Stimulated activated CD8-positive, alpha-beta memory T cell treated with anti-CD3 and anti-CD28 coated beads, Interleukin-15, amount 100 ng/mL, for 4 hours (primary cell): ENCODE measurements at places on chromosomes 16 and 17.

DNA sequence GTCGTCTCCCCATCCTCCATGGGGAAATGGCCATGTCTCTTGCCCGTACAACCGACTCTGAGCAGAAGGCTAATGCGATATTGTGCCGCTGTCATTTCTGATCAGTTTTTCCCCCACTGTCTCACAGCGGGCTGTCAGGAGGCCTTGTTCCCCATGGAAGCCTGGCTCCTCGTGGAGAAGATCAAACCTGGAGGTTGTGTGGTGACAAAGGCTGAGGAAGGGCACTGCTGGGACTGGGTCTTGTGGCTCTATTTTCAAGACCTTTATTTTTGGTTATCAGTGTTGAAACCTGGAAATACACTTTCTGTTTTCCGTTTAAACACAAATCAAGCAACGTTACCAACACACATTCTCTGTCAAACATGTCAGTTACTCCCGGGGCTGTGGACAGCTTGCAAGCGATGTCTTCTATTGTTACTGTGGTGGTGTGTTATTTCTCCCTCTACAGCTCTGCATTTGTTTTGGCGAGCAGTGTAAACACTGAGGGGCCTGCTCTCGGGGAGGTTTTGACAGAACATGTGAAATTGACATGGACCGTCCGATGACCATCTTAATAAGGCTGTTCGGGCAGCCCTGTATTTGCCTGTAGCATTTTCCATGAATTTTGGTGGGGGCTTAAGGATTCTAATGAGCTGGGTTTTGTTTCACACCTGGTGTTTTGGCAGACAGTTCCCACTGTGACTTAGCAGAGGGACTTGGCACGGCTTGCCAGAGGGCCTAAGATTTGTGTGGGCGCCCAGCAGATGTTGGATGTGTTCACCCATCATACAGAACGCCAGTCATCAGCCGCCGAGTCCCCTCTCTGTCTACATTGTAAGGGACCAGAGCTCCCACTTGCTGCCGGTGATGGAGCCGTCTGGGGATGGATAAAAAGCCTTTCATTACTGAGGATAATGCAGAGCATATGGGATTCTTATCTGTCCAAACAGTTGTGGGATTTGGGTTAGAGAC, 12.5 kb downstream of the RBFOX1 start:
- DNase-seq, result no peak

DNA sequence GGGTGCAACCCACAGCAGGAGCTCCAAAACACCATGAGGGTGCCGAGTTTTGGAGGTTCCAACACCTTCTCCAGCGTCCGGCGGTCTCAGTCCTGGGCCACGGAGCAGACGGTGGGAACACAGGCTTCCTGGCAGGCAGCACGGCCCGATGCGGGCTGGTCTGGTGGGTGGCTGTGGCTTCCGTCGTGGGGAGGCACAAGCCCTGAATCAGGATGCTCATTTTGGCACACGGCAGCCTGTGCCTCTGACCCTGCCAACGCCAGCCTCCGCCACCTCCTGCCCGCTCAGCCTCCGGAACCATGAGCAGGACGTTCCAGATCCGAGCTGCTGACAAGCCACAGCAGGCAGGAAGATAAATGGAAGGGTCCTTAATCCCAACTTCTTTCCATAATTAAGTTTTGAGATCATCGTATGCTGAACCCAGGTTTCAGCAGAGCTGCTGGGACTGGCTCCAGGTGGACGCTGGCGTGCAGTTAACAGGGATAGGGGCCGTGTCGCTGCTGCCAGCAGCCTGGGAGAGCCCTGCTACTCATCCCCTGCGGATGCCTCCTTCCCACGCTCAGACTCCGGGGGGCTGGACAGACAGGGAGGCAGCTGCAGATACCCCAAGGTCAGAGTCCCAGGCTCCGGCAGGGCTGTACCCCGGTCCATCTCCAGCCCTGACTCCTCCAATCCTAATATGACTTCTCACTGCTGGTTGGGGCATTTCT, 136.6 kb downstream of the ENGASE start:
- DNase-seq, result no peak

DNA sequence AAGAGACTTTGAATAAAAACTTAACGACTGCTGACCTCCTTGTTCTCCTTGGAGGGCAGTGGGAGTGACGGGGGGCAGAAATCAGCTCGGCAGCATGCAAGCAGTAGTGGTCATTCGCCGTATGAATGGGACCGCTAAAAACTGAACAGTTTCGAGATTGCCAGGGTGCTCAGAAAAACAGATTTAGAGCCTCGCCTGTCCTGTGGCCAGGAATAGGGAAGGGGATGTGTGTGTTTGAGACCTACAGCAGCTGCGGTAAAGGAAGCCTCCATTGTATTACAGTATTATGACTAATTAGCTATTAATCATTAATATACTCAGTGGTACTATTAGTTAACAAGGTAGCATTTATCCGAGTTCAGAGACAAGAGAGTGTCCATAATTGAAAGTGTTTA, 670 bp upstream of the ZNF652 start:
- DNase-seq, result no peak

DNA sequence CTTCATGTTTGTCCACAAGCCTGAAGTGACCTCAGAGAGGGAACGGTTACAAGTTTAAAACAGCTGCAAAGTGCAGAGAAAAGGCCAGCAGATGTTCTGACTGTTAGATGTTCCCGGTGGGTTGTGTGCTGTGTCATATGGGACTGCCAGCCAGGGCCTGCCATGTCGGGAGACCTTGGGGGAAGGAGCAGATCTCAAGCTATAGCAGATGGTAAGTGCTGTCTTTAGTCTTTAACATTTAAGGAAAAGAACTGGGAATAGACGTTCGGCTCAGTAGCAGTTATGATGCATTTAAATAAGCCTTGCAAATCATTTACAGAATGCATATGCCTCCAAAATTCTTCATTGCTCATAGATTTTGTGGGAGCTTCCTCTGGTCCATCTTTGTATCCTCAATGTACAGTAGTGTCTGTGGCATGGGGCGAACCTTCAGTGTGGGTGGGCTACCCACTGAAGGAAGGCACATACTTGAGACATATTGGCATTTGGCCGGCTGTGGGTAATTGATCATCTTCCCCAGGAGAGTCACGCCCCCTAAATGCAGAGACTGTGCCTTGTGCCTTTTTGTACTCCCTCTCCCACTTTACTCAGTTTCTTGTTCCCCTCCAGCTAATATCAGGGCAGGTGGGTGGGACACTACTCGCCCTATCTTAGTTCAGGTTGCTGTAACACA, 131.9 kb downstream of the NPIPB5 start:
- no peak for DNase-seq

- DNase-seq, result no peak
Measured at GRCh38 chr16:986925-987582, 5.5 kb downstream of the SOX8 start.

- DNase-seq, result no peak
Measured at GRCh38 chr17:19424934-19425868, 14.2 kb downstream of the RNF112 start.

- no peak for DNase-seq
Measured at GRCh38 chr17:1522626-1523025, 6.2 kb upstream of the INPP5K start.

GRCh38 chr17:81013642-81014041, 21.3 kb upstream of the BAIAP2 start:
- no peak for DNase-seq

GRCh38 chr17:47470836-47471235, 60.1 kb upstream of the NPEPPS start:
- DNase-seq, result no peak

DNA sequence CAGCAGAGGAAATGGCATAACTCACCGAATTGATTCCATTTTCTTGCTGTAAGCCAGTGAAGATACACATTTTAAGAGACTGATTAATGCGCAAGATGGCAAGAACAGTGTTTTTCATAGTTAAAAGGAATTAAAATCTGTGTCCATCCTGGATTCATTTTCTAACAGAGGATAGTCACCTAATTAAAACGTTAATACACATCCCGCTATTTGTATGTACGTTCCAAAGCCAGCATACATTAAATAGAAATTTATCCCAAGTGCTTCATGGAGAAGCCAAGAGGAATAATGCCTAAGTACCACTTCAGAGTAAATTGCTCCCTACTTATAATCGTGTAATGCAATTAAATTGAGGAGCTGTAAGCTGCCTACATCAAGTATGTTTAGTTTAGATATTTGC, 49.9 kb downstream of the RBFOX1 start:
- DNase-seq, result no peak

GRCh38 chr16:82384017-82384416, 214.0 kb upstream of the MPHOSPH6 start:
- no peak for DNase-seq

DNA sequence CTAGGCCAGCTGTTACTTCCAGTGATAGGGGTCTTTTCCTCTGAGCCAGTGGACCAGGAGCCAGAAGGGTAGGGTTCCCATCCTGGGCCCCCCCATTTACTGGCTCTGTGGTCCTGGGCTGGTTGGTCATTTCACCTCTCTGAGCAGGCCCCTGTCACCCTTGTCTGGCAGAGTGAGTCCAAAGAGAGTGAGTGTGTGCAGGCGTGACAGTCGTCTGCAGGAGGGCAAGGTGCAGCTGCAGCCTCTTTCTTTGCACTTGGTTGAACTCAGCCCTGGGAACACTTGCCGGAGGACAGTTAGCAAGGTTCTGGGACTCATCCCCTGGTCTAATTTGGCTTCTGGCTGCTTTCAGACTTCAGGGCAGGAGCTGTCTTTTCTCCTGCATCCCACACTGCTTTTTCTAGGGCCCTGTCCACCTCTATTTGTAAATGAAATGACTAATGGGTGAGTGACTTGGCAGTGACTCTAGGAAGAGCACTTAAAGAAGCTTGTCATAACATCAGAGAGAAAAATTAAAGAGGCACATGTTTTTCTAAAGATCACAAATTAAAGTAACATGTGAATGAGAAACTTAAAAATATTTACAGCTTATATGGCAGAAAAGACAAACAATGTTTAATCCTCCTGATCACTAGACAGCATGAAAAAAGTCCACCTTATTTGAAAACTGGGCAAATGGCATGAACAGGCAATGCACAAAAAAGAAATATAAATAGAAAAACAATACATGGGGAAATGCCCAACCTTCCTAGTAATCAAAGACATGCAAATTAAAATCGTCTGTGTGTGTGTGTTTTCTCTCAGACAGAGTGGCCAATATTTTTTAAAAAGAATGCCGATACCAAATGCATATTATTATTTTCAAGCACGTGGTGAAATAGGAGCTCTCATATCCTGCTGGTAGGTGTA, 137.5 kb downstream of the NTN1 start:
- DNase-seq, result no peak

DNA sequence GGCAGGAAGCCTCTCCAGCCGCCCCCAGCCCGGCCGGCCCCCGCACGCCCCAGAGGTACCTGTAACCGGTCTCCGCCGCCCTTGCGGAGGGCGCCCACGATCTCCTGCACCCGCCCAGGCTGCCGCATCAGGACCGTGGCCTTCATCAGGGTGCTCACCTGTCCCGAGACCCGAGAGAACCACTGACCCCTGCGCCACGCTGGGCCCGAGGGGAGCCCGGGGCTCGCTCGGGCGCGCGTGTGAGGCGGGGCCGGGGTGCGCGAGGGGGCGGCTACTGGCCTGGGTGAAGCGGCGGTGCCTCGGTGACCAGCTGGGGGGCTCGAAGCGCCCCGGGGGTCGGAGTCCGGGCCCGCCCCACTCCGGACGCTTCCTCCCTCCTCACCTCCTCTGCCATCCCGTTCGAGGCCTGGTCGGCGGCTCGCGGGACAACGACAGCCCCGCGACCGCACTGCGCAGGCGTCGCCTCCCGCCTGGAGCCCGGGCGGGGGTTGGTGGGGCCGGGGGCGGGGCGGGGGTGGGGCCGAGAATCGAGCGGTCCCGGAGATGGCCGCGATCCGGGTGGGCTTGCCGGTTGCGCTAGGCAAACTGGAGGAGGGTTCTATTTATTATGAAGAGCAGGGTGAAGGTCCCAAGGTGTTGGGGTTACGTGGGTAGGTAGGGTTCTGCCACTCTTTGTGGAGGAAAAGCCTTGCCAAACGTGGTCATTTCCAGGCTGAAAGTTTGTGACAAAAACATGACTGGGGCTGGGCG, at the start of gene NT5C3B:
Gene NT5C3B (minus strand): TSS at position 433 of the 750 bp plus-strand sequence. CDS start 39 bp downstream, at position 394.
- no peak for DNase-seq

- no peak for DNase-seq
Measured at GRCh38 chr17:43976963-43977837, 23.5 kb upstream of the PYY start.

DNA sequence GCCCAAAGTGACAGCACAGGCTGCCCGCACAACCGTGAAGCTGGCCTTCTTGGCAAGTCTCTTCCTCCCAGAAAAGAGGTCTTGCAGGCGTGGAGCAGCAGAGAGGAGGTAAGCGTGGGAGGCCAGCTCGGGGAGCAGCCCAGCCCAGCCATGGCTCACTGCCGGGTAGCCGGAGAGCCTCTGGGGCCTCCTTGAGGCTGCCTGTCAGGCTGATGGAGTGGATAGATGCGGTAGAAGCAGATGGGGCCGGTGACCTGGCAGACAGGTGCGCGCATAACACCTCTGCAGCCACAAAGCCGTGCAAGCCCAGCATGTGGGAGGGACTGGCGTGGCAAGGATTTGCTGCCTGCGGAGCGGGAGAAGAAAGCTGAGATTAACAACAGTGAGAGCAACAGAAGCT, 17.1 kb upstream of the DOK4 start:
- DNase-seq, result no peak

DNA sequence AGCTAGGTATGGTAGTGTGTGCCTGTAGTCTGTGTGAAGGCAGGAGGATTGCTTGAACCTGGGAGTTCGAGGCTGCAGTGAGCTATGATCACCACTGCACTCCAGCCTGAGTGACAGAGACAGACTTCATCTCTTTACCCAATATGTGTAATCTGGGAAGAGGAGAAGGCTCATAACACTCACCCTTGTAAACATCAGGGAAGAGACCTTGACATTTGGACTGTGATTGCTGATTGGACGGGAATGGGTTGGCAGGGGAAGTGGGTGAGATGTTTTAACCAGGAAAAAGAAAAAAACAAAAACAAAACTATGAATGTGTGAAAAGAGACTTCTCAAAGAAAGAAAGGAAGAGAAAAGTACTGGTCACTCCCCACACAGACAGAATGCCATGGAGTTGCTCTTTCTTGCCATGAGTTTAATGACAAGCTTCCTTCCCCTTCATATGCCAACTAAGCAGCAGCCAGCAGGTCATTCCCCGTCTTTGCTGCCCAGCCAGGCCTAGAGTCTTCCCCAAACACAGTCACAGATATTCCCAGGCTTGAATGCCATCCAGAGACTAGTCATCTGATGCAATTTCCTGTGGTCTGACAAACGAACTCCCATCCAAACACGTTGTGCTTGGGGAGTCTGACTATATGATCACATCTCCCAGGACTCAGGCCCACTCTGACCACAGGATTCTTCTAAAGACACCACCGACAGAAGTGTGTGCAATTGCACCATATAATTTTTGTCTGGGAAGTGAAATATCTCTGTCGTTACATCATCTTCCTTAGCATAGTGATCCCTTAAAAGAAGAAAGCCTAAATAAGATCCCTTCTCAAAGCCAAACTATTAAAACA, 3.6 kb upstream of the XAF1 start:
- DNase-seq, result no peak

- no peak for DNase-seq
Measured at GRCh38 chr16:26175944-26176343, 484.2 kb downstream of the HS3ST4 start.

- DNase-seq, result no peak
Measured at GRCh38 chr16:2452650-2453049, 7.3 kb upstream of the TEDC2 start.
